SJSA1 (cell line): ENCODE measurements at places on chromosomes 7 and 10. TPM values are rescaled to one million over a fixed set of nuclear protein-coding genes. Genes with fewer than 3 reads are reported as not detected.

GRCh38 chr7:17446340-17446739 is 147.9 kb downstream of the AHR start:
- no peak overlapping the region for H3K4me3 ChIP-seq
- peaks cover 5% of the 10 kb centered on the region for H3K4me1 ChIP-seq
- DNase-seq: no peak
- H3K27ac ChIP-seq: no peak overlapping the region

DNA sequence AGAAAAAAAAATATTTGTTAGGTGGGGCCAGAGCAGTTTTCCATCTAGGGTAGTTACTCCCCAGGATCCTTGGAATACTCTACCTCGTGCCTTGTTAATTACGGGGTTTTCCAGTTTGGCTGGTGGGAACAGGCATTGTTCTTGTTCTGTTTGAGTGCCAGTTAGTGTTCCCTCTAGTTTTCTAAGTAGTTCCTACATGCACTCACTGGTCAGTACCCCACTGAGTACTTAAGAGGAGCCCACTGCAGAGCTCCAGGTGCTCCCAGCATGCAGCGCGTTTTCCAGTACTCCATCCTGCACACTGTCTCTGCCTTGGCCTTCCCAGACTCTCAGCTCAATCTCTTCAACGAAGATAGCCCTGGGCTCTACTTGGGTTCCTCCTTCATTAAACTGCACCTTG is 58.0 kb downstream of the AHCYL2 start:
- no peaks in the 10 kb centered on the region for H3K27me3 ChIP-seq
- no peak for DNase-seq
- no peaks in the 10 kb centered on the region for H3K4me1 ChIP-seq
- H3K27ac ChIP-seq: no peak overlapping the region
- H3K4me3 ChIP-seq: no peak overlapping the region
- H3K36me3 ChIP-seq: no peaks in the 10 kb centered on the region

DNA sequence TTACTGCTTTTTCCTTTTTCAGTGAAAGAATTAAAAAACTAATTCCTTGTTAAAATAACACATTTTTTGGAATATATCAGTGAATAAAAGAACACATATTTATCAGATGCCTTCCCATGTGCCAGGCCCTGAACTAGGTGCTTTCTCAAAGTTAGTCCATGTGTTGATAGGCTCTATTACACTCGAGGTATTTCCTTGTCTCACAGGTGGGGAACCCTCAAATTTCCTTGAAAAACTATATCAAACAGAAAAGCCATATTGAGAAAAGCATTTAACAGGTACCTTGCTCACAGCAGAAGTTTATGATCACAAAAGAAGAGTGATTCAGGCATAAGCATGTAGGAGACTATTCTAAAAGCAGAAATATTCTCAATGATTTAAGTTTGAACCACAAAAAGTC is 75.6 kb upstream of the OGDHL start:
- no peak overlapping the region for H3K4me3 ChIP-seq
- H3K27me3 ChIP-seq: no peaks in the 10 kb centered on the region; the same call in 1 of the 2 replicates
- no peaks in the 10 kb centered on the region for H3K4me1 ChIP-seq
- H3K27ac ChIP-seq: no peak overlapping the region

- no peaks in the 10 kb centered on the region; the same call in 1 of the 2 replicates for H3K27me3 ChIP-seq
- peaks cover 8% of the 10 kb centered on the region for H3K4me1 ChIP-seq
- H3K27ac ChIP-seq: no peak overlapping the region
- no peak for DNase-seq
- H3K4me3 ChIP-seq: no peak overlapping the region
- no peaks in the 10 kb centered on the region for H3K36me3 ChIP-seq
Observed at GRCh38 chr7:128708235-128708634, 30.9 kb upstream of the CALU start.

GRCh38 chr7:66664590-66665293 is 36.1 kb downstream of the KCTD7 start:
- H3K27ac ChIP-seq: no peak overlapping the region
- DNase-seq: no peak
- no peak overlapping the region for H3K4me3 ChIP-seq
- peaks cover 10% of the 10 kb centered on the region for H3K36me3 ChIP-seq
- H3K4me1 ChIP-seq: no peaks in the 10 kb centered on the region

GRCh38 chr7:8303904-8304528 is 42.0 kb upstream of the ICA1 start:
- H3K36me3 ChIP-seq: no peaks in the 10 kb centered on the region
- H3K4me1 ChIP-seq: no peaks in the 10 kb centered on the region
- no peak overlapping the region for H3K27ac ChIP-seq
- H3K4me3 ChIP-seq: no peak overlapping the region
- DNase-seq: no peak

- no peaks in the 10 kb centered on the region for H3K27me3 ChIP-seq
- peaks cover 3% of the 10 kb centered on the region; the same call in 1 of the 2 replicates for H3K4me1 ChIP-seq
- H3K4me3 ChIP-seq: no peak overlapping the region
- H3K27ac ChIP-seq: no peak overlapping the region
Observed at GRCh38 chr10:117352724-117353123, 22.5 kb downstream of the PDZD8 start.

- H3K4me3 ChIP-seq: no peak overlapping the region
- no peak overlapping the region for H3K27ac ChIP-seq
- no peak for DNase-seq
- H3K36me3 ChIP-seq: no peaks in the 10 kb centered on the region
Observed at GRCh38 chr7:129093867-129094456, 39.1 kb upstream of the TNPO3 start.

The LMBR1 gene
- total RNA-seq: 9.2 and 16.8 TPM in 2 replicates

DNA sequence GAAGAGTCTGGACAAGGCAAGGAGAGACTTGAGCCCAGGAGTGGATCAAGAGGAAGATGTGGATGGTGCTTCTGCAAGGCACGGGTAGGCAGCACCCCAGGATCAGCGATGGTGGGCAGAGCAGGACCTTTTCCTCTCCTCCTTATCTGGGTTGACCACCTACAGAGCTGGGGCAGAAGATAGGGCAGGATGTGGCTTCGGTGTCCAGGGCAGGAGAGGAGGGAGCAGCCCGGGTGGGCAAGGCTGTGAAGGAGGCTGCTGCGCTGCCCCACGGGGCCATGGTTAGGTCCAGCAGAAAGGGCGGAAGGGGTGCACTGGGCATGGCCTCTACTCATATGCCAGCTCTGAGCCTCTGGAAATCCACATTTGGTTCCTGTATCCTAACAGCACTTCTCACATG is 20.0 kb upstream of the PARP12 start:
- no peaks in the 10 kb centered on the region for H3K4me1 ChIP-seq
- H3K36me3 ChIP-seq: no peaks in the 10 kb centered on the region
- H3K4me3 ChIP-seq: no peak overlapping the region
- no peak for DNase-seq
- H3K27ac ChIP-seq: no peak overlapping the region
- no peaks in the 10 kb centered on the region for H3K27me3 ChIP-seq

DNA sequence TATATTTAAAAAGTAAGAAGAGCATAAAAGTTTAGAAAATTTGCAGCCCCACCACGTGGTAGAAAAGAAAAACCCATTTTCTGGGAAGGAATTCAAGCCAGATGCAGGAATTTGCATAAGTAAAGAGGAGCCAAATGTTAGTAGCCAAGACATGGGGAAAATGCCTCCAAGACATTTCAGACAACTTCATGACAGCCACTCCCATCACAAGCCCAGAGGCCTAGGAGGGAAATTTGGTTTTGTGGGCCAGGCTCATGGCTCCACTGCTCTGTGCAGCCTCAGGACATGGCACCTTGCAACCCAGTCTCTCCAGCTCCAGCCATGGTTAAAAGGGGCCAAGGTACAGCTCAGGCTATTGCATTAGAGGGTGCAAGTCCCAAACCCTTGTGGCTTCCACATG is 411.9 kb downstream of the THSD7A start:
- H3K4me3 ChIP-seq: no peak overlapping the region
- no peaks in the 10 kb centered on the region for H3K36me3 ChIP-seq
- H3K4me1 ChIP-seq: no peaks in the 10 kb centered on the region
- H3K27ac ChIP-seq: no peak overlapping the region
- DNase-seq: no peak

GRCh38 chr10:34292675-34293074 is 522.4 kb downstream of the PARD3 start:
- H3K4me3 ChIP-seq: no peak overlapping the region
- no peak for DNase-seq

DNA sequence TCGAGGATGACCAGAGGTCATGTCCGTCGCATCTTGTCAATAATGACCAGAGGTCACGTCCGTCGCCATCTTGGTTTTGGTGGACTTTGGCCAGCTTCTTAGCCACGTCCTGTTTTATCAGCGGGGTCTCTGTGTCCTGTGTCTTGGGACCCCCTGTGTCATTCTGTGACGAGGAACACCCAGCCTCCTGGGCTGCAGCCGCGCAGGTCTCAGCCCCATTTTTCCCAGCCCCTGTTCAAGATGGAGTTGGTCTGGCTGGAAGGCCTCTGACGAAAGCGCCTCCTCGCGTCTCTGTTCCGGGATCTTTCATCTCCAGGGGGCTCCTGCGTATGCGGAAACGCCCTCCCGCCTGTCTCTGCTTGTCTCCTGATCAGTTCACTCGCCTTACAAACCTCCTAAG is 134.2 kb downstream of the ELFN1 start:
- H3K4me1 ChIP-seq: no peaks in the 10 kb centered on the region
- DNase-seq: no peak
- H3K36me3 ChIP-seq: no peaks in the 10 kb centered on the region
- H3K27me3 ChIP-seq: no peaks in the 10 kb centered on the region
- no peak overlapping the region for H3K4me3 ChIP-seq

The PON3 gene
- not detected in 2 replicates for total RNA-seq

DNA sequence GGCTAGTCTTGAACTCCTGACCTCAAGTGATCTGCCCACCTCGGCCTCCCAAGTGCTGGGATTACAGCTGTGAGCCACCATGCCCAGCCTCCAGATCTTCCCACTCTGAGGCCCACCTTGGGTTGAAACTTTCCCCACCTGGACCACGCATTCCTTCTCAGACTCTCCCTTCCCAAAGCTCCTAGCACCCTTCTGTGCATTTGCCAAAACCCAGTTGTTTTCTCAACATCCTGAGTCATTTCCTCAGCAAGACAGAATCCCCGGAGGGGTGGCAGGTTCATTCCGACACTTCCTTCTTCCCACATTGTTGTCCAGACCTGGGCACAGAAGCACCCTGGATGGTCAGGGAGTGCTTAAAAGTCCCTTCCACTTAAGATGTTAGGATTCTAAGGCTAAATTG is 28.9 kb downstream of the BAG3 start:
- 0 out of 2 replicates have a peak overlapping the region, but pooled peaks have one; percentile 5 for H3K27ac ChIP-seq
- no peaks in the 10 kb centered on the region for H3K27me3 ChIP-seq
- peaks cover 28% of the 10 kb centered on the region for H3K36me3 ChIP-seq
- DNase-seq: peak; percentile 60

DNA sequence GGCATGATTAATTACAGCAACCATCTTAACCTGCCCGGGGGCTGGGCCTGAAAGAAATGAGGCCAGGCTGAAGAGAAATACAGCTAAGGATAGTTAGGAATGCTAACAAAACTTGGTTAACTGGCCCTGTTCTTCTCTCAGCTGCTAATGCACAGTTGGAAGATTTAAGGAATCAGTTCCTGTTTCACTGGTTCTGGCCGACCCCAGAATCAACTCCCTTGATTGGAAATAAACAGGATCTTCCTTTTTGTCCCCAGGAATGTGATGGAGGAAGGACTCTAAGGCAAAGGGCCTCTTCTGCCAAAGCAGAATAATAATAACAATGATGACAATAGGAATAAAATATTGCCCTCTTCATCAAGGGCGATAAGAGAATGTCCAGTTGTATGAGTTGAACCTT is 3.5 kb upstream of the LRMDA start:
- H3K27ac ChIP-seq: no peak overlapping the region
- DNase-seq: no peak
- H3K27me3 ChIP-seq: peaks cover 12% of the 10 kb centered on the region

The AGAP9 gene
- total RNA-seq: 1.0 and 2.0 TPM in 2 replicates

The GPER1 gene
- total RNA-seq: not detected in 2 replicates

DNA sequence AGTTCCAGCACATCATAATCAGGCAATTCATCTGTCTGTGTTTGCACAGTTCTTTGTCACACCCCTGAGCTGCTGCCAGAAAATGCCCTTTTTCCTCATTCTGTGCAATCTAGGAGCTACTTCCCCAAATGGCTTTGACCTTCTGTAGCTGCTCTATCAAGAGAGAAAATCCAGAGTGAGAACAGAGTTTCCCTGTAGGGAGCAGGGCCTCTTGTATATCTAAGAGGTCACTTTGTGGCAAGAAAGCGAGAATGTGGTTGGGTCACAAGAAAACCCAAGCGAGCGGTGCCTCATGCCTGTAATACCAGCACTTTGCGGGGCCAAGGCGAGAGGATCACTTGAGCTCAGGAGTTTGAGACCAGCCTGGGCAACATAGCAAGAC is 24.3 kb downstream of the SLC29A3 start:
- H3K4me1 ChIP-seq: no peaks in the 10 kb centered on the region
- no peak for DNase-seq
- no peak overlapping the region for H3K27ac ChIP-seq
- H3K36me3 ChIP-seq: no peaks in the 10 kb centered on the region
- H3K27me3 ChIP-seq: no peaks in the 10 kb centered on the region

- peaks cover 20% of the 10 kb centered on the region for H3K4me1 ChIP-seq
- H3K4me3 ChIP-seq: no peak overlapping the region
- no peak overlapping the region for H3K27ac ChIP-seq
- H3K36me3 ChIP-seq: no peaks in the 10 kb centered on the region
- no peak for DNase-seq
Observed at GRCh38 chr10:95346715-95347401, 56.1 kb upstream of the PDLIM1 start.

- no peak overlapping the region for H3K27ac ChIP-seq
- H3K36me3 ChIP-seq: no peaks in the 10 kb centered on the region
- H3K27me3 ChIP-seq: no peaks in the 10 kb centered on the region
- DNase-seq: no peak
Observed at GRCh38 chr7:40535678-40536077, 400.9 kb downstream of the SUGCT start.

- H3K27me3 ChIP-seq: no peaks in the 10 kb centered on the region
- H3K4me3 ChIP-seq: no peak overlapping the region
- no peak for DNase-seq
- no peaks in the 10 kb centered on the region for H3K4me1 ChIP-seq
- no peak overlapping the region for H3K27ac ChIP-seq
Observed at GRCh38 chr10:35705051-35705450, 63.0 kb upstream of the FZD8 start.

The PKD2L1 gene
- not detected in 2 replicates for total RNA-seq

DNA sequence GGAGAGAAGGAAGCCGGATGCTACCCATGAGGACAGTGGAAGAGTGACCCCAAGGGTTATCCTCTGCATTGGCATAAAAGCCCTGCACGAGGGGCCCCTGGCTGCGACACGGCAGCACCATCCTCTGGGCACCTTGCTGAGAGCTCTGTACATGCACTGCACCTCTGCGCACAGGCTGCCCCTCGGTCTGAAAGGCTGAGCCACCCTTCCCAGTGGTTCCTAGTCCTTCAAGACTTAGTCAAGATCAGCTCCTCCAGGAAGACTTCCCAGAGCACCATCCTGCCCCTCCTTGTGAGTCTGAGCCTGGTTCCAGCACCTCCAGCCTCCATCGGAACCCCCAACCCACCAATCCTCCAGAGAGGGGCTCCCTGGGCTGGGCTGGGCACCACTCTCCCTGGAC is 37.9 kb upstream of the CNPY1 start:
- no peak for DNase-seq
- no peak overlapping the region for H3K27ac ChIP-seq
- no peaks in the 10 kb centered on the region for H3K4me1 ChIP-seq
- H3K36me3 ChIP-seq: no peaks in the 10 kb centered on the region
- peaks cover 54% of the 10 kb centered on the region for H3K27me3 ChIP-seq

GRCh38 chr7:142752376-142753225 is 3.3 kb downstream of the PRSS1 start:
- no peak for DNase-seq
- H3K4me1 ChIP-seq: no peaks in the 10 kb centered on the region
- no peak overlapping the region for H3K4me3 ChIP-seq

GRCh38 chr7:111266613-111267012 is 175.7 kb downstream of the LRRN3 start:
- 0 out of 2 replicates have a peak overlapping the region, but pooled peaks have one; percentile 15 for H3K27ac ChIP-seq
- no peak overlapping the region for H3K4me3 ChIP-seq
- no peaks in the 10 kb centered on the region for H3K27me3 ChIP-seq
- H3K36me3 ChIP-seq: no peaks in the 10 kb centered on the region

The PLEKHS1 gene
- 0.03 TPM in 1 of 2 replicates, not detected in the other for total RNA-seq

The NRP1 gene
- total RNA-seq: 63.0 and 85.9 TPM in 2 replicates
